ENCODE measurements at places on chromosomes 11 and 22.

GRCh38 chr22:27695925-27696324, 105.6 kb downstream of the MN1 start:
- DNase-seq, result no peak

DNA sequence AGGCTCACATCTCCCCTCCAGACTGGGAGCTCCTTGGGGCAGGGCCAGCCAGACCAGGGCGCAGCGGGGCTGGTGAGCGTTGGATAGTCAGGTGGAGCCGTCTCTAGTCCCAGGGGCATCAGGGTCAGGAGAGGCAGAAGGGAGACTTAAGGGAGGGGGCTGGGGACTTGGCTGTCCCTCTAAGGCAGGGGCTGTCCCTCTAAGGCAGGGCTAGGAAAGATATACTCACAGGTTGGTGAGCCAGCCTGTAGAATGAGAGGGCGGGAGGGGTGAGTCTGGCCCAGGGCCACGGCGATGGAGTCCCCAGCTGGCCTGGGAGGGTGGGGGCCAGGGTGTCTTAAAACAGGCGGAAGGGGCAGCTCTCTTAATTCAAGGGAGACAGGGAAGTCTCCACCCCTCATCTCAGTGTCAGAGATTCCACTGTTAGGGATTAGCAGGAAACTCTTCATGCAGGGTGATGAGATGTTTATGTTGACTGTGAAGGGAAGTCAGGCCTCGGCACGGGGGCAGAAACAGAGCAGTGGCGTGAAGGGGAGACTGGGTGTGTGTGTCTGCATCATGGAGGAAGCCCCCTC, 11.3 kb downstream of the P2RY2 start:
- peak; percentile 67 for DNase-seq

GRCh38 chr11:105229257-105229656, 89.7 kb upstream of the CARD18 start:
- no peak for DNase-seq

DNA sequence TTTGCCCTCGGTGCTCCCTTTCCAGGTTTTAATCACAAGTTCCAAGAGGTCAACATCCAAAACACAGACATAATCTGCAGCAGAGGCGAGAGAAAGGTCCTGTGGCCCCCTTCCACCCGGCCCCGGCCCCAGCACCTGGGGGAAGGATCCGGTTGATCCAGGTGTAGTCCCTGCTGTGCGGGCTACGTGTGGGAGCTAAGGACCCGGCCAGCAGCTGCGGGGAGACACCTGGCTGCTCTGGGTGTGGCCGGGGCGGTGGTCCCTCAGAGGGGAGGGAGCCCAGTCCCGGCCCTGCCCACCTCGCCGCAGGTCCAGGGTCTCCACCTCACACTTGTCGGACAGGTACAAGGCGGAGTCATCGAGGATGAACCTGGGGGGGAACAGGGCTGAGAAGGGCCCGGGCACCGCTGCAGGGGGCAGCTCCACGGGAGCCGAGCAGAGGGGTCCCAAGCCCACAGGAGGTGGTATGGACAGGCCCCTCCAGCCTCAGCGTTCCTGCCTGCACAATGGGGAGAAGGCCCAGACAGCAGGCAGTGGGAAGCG, 13.6 kb downstream of the ATG2A start:
- peak; percentile 53 for DNase-seq

GRCh38 chr11:116888024-116888423, 50.6 kb upstream of the APOA1 start:
- DNase-seq, result no peak

GRCh38 chr11:1152316-1153104, 5.2 kb upstream of the MUC5AC start:
- no peak for DNase-seq

DNA sequence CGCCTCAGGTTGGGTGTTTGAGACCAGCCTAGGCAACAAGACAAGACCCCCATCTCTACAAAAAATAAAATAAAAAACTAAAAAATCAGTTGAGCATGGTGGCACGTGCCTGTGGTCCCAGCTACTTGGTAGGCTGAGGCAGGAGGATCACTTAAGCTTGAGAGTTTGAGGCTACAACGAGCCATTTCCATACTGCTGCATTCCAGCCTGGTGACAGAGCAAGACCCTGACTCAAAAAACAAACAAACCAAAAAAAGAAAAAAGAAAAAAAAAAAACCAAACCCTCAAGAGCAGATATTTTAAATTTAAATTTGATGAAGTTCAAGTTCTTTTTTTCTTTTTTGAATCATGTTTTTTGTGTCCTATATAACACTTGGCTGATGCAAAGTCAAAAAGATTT, 7.2 kb upstream of the CCDC83 start:
- no peak for DNase-seq

DNA sequence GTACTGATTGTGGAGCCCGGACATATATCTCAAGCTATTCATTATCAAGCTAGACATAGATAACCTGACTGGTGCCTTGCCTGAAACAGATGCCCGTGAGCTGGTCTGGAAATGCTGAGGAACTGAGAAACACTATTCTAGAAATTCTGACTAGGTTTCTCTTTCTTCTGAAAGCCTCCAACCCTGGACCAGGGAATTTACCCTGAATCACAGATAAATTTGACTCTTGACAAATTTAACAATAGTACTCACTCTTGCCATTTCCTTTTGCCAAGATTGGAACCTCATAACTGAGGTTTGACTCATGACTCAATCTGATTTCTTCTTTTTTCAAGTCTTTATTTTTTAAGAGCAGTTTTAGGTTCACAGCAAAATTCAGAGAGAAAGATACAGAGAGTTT, 189.6 kb upstream of the SYN3 start:
- no peak for DNase-seq

DNA sequence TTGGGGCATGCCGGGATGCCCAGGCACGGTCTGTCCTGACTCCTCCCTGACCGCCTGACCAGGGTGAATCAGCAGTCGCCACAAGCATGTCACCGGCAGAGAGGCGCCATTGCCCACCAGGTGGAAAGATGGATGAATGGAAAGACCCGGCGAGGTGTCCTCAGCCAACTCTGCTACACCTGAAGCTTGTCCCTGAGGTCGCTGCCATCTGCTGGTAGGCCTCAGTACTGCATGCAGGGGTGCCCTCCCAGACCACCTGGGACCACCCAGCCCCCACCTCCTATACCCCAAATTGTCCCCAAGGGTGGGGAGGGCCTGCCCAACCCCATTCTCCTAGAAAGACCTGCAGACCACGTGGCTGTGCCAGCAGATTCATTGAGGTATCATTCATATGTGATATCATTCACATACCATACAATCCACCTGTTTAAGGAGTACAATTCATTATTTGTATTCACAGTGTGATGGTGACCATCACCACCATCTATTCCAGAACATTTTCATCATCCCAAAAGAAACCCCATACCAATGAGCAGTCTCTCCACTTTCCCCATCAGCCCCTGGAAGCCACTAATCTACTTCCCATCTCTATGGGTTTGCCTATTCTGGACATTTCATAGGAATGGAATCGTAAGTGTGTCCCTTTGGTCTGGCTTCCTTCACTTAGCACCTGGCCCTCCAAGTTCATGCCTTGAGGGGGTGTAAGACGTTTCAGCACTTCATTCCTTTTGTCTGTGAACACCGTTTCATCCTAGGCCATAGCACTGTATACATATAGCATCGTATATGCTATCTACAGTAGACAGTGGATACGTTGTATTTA, 17.5 kb downstream of the FGF3 start:
- DNase-seq, result no peak

DNA sequence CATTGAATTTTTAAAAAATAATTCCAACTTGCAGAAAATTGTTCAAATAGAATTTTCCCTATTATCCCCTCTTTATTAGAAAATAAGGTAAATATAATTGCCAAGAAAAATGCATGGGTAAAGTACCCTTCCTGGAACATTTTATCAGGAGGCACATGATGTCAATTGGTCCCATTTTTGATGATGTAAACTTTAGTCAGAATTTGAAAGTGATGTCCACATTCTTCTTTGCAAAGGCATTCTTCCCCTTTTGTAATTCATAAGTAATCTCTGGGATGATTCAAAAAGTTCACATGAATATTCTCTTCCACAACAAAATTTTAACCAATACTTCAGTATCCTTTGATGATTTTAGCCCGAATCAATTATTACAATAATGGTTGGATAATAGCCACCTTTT, 86.9 kb upstream of the ANO3 start:
- DNase-seq, result no peak

DNA sequence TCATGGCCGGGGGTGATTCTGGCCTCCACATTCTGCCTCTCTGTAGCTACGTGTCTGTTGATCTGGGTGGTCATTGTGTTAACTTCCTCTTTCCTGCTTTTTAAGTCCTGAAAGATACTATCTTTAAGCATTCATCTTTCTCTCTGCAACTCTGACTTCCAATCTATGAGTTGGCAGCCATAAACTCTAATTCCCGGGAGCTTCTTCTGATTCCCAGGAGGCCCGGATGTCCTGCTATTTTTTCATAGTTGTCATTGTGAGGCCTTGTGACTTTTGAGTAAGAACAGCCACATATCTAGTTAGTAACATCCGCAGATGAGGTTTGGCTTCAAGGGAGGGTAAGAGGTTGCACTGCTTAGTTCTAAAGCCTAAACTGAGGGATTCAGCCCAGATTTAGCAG, 107.8 kb downstream of the SYN3 start:
- DNase-seq, result no peak

- no peak for DNase-seq
Observed at GRCh38 chr11:83571302-83571701, 285.1 kb upstream of the CCDC90B start.

DNA sequence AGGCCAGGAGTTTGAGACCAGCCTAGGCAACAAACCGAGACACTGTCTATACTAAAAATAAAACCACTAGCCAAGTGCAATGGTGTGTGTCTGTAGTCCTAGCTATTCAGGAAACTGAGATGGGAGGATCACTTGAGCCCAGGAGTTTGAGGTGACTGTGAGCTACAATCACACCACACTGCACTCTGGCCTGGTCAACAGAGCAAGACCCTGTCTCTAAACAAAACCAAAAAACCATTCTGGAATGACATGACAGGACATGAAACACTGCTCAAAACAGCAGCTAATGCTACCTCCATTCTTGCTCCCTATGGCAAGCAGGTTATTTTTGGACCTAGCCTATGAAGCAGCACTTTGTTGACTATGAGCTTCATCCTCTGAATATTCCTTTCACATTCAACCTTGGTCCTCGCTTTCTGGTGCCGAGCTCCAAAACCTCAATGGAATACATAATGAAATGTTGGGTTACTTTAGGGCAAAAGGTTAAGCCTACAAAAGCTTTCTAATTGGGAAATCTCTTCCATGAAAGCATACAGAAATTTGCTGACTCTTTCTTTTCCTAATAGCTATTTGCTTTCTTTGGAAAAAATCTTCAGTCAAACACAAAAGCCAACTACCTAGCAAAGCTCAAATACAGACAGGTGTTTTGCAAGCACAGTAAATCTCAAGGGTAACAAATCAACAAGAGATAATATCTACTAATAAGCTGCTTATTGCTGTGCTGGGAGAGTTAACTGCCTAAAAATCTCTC, 21.1 kb downstream of the SIK3 start:
- no peak for DNase-seq

DNA sequence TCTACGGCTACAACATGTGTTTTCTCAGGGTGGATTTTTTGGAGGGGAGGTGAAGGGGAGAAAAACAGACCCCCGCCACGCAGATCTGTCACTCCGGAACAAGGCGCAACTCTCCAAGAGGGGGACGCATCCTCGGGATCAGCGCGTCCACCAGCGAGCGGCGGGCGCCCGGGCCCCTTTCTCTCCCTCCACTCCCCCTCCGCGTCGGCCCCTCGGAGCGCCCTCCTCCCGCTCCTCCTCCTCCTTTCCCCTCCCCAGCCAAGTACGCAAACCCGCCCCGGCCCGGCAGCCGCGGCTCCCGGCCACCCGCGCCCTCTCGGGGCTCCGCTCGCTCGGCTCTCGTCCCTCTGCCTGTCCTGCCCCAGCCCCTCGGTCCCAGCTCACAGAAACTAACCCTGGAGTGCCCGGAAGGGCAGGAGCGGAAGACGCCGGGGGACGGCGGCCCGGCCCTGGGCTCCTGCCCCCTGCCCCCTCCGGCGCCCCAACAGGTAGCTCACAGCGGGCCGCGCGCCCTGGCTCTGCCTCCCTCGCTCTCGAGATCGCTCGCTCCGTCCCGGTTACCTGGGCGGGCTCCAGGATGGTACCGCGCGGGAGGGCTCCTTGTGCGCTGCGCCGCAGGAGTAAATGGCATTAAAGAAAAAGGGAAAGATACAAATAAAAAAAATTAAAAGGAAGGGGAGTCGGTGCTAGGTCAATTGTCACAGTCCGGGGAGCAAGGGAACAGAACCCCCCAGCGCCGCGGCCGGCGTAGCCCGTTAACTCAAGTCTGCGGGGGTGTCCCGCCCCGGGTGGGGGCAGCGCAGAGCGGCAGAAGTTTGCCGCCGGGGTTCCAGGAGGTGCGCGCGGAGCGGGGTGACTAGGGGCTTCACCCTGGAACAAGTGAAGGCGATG, 131.4 kb upstream of the C11orf58 start:
- peak; percentile 91 for DNase-seq

GRCh38 chr11:69312453-69313404, 18.8 kb downstream of the MYEOV start:
- DNase-seq, result peak; percentile 83

- DNase-seq, result no peak
Observed at GRCh38 chr11:69030301-69030700, 17.3 kb upstream of the MRGPRF start.

GRCh38 chr11:61828629-61829407, 718 bp downstream of the FADS2 start:
- peak; percentile 41 for DNase-seq

DNA sequence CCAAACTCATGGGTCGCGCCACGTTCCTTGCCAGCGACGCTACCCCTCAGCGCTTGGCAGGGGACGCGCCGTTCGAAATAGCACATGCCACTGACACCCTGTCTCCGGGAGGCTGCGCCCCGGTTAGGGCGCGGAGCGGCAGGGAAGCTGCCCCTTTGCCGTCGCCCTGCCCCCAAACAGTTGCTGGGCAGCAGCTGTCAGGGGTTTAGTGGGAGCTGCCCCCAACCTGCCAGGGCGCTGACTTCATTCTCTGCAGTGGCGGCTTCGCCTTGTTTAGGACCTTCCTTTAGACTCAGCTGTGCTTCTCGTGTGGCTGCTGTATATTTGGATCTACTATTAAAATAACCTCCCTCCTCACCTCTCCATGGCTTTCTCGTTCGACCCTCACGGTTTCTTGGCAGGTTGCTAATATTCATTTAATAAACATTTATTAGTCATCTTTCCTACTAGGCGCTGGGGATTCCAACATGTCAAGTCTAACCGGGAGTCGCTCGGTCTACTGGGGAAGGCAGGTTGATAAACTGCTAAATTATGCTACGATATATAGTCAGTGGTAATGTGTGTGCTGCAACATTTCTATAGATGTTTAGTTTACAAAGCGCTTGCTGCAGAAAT, 782 bp downstream of the TMEM109 start:
- DNase-seq, result no peak

DNA sequence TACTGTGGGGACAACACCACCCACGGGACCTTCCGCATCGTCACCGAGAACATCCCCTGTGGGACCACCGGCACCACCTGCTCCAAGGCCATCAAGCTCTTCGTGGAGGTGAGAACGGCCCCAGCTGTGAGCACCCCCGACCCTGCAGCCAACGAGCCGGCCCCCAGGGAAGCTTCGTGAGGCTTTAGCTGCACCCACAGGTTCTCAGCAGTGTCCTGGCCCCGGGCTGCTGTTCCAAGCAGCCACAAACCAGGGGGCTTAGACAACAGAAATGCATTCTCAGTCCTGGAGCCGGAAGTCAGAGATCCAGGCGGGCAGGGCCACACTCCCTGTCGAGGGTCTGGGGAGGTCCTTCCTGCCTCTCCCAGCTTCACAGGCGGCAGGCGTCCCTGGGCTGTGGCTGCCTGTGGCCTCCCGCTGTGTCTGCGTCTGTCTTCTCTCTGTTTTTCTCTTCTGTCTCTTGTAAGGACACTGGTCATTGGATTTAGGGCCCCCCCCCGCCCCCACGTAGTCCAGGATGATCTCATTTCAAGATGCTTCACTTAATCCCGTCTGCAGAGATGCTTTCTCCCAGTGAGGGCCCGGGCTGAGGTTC, 12.5 kb downstream of the MUC5B start:
- DNase-seq, result peak; percentile 7
